ENCODE measurements at places on chromosomes 1 and 21. TPM values are rescaled to one million over a fixed set of nuclear protein-coding genes. Genes with fewer than 3 reads are reported as not detected.

Gene PRELP
- 3.3 TPM for polyA plus RNA-seq

DNA sequence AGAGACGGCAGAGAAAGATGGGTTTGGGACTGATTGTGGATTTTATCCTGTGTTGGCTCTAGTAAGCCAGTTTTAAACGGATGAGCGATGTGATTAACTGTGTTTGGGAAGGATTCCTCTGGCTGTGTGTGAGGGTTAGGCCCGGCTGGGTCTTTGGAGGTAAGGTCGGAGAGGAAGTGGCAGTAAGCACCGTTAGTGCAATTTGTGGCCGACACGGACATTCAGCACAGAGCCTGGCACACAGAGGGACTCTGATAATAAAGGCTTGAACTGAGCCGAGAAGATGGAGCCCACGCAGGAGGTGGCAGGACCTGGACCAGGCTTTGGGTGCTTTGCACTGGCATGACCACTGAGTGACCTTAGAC lies 1.3 kb downstream of the MTFR1L start:
- no peak for DNase-seq

DNA sequence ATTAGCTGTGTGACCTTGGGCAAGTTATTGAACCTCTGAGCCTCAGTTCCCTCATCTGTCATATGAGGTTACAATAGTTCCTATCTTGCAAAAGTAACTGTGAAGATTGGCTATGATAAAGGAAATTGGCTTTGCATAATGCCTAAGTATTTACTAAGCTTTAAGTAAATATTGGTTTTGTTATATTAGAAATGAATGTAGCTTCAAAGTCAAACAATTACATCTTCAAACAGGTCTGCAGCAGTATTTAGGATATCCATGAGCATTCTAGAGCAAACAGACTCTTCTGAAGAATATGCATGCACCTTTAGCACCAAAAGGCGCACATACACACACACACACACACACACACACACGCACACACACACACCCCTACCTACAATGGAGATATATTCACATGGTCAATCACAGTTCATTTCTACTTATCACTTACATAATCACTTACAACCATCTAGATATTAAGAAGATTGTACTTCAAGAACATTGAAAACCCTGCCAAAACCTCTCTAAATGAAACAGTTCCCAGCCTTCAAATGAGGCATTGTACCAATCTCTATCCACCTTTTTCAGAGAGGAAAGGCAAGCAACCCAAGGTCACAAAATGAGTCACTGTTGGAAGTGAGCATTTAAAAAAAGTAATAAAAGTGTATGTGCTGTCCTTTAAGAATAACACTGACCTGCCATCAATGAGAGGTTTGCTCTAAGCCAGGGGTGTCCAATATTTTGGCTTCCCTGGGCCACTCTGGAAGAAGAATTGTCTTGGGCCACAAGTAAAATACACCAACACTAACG lies 13.4 kb upstream of the FAM43B start:
- DNase-seq, result no peak

DNA sequence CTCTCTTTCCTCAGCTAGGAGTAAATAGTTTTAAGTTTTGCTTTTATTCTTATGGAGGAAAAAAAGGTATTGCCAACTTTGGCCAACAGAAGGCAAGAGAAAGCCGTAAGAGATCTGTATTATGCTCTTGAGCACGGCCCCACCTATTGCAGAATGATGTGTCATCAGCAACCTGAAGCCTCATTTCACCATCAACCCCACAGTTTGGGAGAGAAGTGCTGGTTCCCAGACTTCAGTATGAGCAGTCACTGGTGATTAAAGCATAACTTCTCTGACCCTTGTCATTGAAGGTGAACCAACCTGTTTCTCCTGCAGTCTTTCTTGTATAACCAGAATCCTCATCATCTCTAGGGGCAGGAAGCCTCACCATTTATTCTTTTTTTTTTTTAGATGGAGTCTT lies 100.2 kb downstream of the SIPA1L2 start:
- no peak for DNase-seq

- no peak for DNase-seq
Observed at GRCh38 chr1:229230140-229230892, 40.6 kb upstream of the RAB4A start.

Gene PRKAB2
- 22.5 TPM for polyA plus RNA-seq

Gene IL19
- polyA plus RNA-seq, result 0.65 TPM

DNA sequence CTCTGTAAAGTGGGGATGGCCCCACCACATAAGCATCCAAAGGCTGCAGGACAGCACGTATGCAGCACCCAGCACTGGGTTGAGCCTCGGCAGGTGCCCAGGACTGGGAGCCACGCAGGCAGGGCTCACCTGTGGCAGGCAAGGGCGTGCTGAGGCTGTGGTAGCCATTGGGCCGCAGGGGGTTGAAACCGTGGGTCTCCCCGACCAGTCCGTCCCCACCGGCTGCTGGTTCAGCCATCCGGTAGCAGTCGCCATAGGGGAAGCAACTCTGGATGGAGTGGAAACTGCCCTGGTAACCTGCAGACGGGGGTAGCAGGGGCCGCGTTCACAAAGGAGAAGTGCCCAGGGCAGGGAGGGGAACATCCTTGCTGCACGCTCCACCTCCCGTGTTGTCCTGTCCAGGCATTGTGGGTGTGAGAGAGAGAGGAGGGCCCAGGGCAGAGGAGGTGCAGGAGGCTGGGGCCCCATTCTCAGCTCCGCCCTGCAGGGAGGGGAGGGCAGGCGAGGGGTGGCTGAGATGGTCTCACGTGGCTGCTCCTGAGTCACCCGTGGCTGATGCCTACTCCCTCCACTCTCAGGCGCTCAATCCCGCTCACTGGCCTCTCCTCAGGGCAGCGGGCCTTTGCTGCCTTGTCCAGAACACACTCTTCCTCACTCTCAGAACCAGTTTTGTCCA lies 49.9 kb downstream of the DMRTB1 start:
- no peak for DNase-seq

GRCh38 chr1:89060091-89060490 lies 4.9 kb downstream of the GBP1 start:
- no peak for DNase-seq

Gene FBXO2
- 1.7 TPM for polyA plus RNA-seq

GRCh38 chr1:171083222-171083621 lies 7.5 kb upstream of the FMO3 start:
- no peak for DNase-seq

Gene CLDN17
- not detected for polyA plus RNA-seq

GRCh38 chr1:167463080-167463479 lies 55.2 kb downstream of the CD247 start:
- DNase-seq, result no peak

DNA sequence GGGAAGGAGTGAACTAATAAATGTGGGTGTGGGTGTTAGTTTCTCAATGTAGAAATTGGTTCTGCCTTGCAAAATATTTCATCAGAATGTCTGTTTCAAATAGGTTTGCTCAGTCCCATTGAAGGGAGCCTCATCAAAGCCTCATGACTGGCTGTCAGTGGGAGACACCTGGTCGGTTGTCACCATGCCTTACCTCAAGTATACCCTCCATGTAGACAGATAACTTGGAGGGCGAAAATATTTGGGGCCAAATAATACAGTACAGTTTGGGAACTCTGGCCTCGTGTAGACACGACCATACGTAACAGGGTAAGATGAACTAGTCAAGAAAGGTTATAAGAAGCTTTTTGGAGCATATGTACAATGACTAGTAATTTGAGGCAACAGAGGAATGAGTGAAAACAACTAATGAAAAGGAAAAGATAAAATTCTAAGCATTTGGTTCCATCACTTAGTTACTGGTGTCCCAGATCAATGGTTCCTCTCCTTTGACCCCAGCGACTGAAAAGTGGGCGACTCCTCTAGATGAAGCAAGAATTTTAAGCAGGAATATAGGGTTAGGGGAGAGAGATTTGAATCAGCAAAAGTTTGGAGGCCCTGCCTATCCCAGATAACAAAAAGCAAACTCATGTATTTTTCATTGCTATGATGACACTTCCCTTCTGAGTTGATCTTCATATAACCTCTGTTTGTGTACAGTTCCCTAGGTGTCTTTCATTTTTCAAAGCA lies 163.9 kb downstream of the LRRC40 start:
- no peak for DNase-seq

DNA sequence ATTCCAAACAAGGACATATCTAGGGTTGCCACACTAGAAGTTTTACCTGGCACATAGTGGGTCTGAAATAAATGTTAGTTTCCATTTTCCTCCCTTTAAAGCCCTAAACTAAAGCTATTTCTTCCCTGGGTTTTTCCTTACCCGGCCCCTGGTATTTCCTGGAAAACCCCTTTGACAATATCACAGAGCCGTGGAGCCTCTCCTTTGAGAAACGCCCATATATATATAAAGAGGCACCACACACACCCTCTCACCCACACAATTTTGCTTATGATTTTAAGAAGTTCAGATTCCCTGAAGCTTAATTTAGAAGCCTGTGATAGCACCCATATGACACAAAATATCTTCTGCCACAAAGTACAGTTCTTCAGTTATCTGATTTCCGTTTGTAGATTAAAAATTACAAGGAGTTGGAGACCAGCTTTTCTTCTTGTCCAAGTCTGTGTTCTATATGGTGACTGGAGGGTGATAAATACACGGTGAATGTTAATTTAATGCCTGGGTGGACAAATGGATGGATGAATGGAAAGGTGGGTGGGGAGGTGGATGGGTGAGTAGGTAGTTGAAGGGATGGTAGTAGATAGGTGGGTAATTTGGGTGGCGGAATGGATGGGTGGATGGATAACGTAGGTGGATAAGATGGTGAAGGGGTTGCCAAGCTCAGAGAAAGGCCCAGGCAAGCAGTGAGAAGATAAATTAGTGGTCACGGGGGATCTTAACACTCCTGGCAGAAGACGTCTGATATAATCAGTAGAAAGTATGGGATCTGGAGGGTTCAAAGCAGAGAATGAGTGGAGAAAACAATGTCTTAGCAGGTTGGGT lies 154.4 kb upstream of the FGGY start:
- DNase-seq, result no peak

- DNase-seq, result peak; percentile 63
Observed at GRCh38 chr21:36813052-36813451, 114.1 kb downstream of the SIM2 start.

GRCh38 chr1:36098650-36099365 lies 10.1 kb downstream of the ADPRS start:
- no peak for DNase-seq

DNA sequence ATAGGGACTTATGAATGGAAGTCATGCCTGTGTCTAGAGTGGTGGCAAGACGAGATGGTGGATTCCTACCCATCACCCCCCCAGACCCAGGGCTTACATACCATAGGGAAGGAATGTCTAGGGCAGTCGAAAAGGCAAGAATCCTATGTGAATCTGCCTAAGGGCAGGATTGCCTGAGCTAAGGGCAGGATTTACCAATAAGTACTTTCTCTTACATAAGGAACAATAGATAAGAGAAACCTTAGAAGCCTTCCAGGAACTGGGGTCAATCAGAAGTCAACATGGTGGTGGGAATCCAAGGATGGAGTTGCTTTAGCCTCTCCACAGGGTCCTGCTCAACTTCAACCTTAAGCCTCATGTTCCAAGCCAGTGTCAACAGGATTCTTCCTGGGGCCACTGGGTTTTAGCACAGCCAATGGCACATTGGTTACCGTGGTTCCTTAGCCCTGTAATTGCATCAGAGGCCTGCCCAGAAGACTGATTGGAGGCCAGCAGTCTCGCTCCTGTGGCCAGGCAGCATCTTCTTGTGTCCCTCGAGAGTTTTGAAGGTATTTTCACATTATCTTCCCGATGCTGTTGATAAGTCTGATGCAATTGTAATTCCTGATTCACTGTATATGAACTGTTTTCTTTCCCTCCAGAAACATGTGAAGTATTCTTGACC lies 20.7 kb downstream of the BACE2 start:
- DNase-seq, result no peak

Gene RHD
- polyA plus RNA-seq, result 3.1 TPM

GRCh38 chr1:66380452-66381212 lies 153.3 kb upstream of the SGIP1 start:
- no peak for DNase-seq

- no peak for DNase-seq
Observed at GRCh38 chr21:27796106-27796505, 829.2 kb upstream of the ADAMTS5 start.

DNA sequence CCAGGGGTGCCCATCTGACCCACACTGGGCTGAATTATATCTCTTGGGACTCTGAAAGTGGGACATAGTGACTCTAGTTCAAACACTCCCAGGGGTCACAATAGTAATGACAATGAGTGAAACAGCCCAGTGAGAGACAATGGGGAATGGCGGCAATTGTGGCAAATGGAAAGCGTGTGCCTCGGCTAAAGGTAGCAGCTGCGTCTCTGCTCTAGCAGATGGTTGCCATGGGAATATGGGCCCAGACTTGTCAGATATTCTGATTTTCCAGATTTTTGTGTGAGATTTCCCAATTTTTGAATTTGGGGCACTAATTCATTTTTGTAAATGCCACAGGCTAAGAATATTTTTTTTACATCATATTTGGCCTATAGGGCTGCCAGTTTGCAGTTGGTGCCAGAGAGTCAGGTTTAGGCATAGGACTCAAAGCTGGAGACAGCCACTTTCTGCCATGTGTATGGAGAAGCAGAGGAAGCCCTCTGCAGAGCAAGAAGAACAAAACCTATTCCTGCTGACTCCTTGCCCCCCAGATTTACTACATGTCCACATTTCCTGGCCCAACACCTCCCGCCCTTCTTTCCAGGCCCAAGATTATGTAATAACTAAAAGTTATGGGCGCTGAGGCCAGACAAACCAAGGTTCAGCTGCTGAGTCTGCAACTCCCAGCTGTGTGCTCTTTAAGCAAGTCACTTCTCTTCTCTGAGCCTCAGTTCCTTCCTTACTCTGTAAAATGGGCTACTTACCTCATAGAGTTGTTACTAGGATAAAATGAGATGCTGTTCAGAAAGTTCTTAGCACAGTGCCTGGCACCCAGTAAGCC lies 21.6 kb upstream of the PTP4A2 start:
- no peak for DNase-seq

DNA sequence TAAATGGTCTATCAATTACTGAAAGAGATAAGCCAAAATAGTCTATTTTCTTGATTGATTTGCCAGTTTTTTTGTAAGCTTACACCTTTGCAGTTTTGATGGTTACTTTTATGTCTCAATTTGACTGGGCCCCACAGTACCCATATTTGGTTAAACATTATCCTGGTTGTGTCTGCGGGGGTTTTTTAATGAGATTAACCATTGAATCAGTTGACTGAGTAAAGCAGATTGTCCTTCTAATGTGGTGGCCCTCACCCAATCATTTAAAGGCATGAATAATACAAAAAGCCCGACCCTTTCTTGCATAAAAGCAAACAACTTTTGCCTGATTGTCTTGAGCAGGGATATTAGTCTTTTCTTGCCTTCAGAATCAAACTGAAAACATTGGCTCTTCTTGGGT lies 650.0 kb upstream of the RGS18 start:
- DNase-seq, result no peak

GRCh38 chr1:38817267-38818174 lies 42.1 kb downstream of the RRAGC start:
- DNase-seq, result no peak

- no peak for DNase-seq
Observed at GRCh38 chr1:221740993-221741702, 741 bp downstream of the DUSP10 start.

GRCh38 chr1:231724876-231725647 lies 98.5 kb downstream of the DISC1 start:
- DNase-seq, result peak; percentile 3

Gene LRRC38
- polyA plus RNA-seq, result 0.11 TPM

GRCh38 chr1:67190942-67191341 lies 24.7 kb downstream of the IL23R start:
- no peak for DNase-seq

All from renal cortex interstitium (tissue), 15 donors.